ENCODE measurements at places on chromosomes 6 and 20.
A peak's percentile ranks its signal among the peaks of the same experiment; 100 is the strongest.

DNA sequence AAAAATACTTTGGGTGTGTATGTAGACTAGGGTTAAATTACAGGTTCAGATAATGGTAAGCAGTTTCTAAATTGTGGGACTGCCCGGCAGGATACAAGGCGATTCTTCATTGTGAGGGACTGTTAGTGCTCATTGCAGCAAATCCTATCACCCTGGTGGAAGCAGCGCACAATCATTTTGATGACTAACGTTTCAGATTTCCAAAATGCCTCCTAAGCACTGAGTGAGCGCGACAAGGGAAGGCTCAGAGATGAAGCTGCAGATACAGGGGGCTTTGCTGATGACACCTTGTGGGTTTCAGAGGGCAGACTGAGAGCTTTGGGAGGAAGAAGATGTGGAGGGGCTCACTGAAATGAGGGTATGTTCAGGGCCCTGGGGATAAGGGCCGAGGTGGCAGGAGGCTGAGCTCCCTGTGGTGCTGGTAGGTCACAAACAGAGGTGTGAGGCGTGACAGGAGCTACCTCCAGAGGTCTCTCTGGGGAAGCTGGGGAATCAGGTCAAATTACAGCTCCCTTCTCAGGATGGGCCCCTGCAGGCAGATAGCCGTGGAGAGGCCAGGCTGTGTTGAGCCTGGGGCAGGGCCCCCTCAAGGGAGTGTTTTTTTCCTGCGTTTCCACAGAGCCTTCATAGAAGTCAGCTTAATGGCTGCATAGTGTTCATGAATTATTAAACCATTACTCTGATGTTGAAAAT is 84.5 kb upstream of the FYN start:
- no peak for DNase-seq

GRCh38 chr6:142851601-142852000 is 93.4 kb downstream of the HIVEP2 start:
- no peak for DNase-seq

- no peak for DNase-seq
These were observed 2.8 kb downstream of the NEDD9 start for GRCh38 chr6:11229655-11230046.

DNA sequence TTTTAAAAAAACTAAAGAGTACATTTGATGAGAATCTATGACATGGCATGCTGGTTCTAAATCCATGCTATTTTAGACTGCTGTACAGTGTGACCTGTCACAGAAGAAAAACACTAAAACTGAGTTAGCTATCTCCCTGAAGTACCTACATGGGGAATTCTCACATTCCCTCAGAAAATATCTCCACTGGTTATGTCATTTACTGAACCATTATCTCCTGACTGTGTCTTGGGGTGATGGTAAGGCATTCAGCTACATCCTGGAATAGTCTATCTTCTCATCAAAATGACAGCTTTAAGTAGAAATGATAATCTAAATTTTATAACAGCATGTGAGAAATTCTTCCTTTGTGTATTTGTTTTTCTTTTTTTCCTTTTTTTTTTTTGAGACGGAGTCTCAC is 172.1 kb upstream of the HTR1E start:
- DNase-seq, result no peak

GRCh38 chr6:24968783-24969182 is 33.0 kb upstream of the RIPOR2 start:
- no peak for DNase-seq

DNA sequence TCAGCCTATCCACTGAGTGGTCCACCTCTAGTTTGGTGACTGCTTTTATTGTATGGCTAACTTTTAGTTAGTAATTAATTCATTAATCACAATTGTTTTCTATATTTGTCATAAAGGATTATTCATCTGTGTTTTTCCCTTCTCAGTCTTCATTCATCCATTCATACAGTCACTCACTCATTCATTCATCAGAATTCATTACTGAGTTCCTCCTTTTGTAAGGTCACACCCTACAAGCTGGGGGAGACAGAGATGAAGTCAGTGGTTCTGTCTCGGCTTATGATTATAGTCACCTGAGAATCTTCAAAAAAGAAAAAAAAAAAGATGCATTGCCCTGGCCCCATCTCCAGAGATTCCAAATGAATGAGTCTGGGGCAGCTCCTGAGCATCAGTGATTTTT is 257.1 kb downstream of the ADGB start:
- DNase-seq, result no peak

- no peak for DNase-seq
These were observed 111.1 kb upstream of the DST start for GRCh38 chr6:56753811-56754210.

DNA sequence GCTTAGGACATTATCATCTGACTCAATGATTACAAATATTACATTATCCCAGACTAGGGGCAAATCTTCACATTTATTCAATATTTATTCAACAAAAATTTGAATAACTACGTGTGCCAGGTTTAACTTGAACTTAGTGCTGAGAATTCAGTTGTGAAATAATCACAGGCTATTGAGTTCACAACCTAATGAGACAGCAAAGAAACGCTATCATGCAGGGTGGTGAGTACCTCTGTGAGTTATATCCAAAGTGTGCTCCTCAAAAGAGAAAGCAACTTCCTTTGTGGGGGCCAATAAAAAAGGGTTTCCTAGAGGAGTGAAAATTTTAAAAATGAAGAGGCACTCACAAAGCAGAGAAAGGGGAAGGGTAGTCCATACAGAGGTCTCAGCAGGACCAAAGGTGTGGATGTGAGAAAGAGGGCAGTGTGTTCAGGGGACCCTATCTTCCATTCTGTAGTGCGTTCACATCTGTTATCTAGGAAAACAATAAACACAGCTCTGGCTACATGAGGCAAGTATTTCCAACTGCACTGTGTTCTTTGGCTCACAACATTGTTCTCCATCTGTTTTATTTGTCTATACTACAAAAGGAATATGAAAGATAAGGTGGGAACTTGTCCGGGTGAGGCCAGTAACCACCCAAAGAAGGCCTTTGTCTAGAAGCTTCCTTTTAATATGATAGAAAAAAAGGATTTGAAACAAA is 155.4 kb upstream of the MARCKS start:
- no peak for DNase-seq

DNA sequence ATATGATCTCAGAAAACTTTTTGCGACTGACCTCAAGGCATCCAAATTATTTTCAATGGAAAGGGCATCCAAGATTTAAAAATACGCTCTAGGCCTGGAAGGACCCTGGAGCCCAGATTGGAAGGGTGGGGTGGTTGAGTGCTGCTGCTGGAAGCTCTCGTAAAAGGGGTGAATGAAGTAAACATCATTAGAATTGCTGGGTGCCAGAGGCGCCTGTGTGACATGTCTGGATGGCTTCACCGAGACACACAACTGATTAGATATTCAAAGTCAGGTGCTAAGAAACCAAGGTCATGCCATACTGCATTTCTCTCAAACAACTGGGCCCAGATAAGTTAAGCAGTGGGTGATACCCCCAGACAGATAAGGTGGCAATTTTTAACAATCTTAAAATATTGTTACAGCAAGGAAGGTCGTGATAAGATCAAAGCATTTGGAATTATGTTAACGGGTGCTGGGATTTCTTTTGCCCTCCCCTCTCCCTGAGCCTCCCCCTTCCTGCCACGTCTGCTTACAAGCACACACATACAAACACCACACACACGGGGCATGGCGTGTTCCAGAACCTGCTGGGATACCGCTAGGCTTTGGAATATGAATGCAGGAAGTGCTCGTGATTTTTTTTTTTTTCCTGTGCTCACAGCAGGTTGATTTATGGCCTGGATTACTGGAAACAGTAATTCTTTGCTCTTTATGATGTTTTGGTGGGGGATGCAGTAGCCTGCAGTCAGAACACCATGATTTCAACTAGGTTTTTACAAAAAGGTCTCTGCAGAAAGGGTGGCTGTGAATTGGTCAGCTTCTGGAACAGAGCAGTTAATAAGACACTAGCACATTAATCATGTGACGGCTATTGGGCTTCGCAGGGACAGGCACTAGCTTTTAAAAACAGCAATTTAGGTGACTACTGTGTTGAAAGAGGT is 551.2 kb downstream of the QKI start:
- peak; percentile 66 for DNase-seq

- DNase-seq, result no peak
These were observed 23.6 kb downstream of the L3MBTL1 start for GRCh38 chr20:43531091-43531443.

GRCh38 chr6:69362209-69362608 is 434.6 kb downstream of the LMBRD1 start:
- no peak for DNase-seq

- no peak for DNase-seq
These were observed 71.0 kb downstream of the JPH2 start for GRCh38 chr20:44115762-44116644.

GRCh38 chr6:88871498-88871897 is 91.9 kb downstream of the RNGTT start:
- DNase-seq, result no peak

DNA sequence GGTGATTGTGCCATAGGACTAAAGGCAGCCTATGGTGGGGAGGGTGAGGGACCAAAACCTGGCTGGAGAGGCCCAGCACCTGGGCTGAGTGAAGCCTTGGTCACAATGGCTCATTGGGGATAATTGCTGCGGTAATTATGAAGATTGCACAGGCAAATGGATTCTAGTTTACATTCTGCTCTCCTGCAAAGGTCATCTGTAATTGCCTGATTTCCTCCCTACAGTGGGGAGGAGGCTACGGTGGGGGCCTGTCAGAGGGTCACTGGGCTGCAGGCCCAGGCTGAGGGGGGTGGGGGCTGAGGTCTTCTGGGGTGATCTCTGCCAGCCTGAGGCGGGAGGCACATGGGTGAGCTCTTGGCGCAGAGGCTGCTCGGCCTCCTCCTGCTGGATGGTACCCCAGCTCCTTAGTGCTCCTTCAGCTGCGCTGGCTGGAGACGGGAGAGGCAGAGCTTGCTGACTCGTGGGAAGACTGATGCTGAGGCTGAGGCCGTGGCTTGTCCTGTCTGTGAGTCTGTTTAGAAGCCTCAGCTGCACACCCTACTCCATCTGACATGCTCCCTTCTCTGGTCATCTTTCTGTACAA is 30.3 kb downstream of the PACSIN1 start:
- no peak for DNase-seq

DNA sequence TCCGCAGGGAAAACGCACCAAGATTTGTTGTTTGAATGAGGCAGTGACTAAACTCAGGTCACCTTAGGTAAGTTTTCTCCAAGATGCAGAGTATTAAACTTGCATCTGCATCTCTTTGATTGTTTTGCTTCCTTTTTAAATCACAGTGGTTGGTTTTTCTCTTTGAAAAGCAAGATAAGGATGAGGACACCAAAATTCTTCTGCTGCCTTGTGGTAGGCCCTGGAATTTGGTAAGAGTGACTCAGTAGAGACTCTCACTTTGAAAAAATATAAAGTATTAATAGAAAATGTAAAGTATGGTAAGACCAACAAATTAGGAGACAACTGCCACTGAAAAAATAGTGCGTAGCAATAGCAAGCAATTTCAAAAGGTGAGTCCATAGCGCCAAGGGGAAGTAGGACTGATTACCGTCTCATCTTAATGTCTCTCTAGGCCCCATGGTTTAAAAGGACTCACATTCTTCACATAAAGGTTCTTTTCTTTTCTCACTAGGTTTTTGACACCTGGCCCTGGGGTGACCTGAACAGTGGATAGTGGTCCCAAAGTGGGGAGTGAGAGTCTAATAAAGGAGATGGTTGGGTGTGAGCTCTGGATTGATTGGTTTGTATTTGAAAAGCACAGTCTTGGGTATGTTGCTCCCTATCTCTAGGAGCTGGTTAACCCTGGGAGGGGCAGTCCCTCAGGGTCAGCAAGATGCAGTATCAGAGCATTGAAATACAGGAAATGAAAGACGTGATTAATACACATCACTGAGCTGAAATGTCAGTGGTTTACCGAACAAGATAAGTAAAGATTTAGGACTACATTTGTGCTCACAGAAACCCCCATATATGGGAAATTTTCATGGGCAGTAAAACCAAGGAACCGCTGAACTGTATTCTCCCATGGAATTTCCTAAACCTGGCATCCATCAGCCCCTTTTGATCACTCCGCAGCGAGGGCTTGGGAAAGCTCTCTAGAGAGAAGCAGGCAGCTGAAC is 221.2 kb downstream of the SLC24A3 start:
- peak; percentile 66 for DNase-seq

- no peak for DNase-seq
These were observed at the start of gene SPACA1 for GRCh38 chr6:88047510-88048150. Gene SPACA1 (plus strand): TSS chr6:88047841. CDS start chr6:88047906, 65 bp downstream.

- no peak for DNase-seq
These were observed 233.6 kb upstream of the MAP3K7 start for GRCh38 chr6:90820436-90820835.

DNA sequence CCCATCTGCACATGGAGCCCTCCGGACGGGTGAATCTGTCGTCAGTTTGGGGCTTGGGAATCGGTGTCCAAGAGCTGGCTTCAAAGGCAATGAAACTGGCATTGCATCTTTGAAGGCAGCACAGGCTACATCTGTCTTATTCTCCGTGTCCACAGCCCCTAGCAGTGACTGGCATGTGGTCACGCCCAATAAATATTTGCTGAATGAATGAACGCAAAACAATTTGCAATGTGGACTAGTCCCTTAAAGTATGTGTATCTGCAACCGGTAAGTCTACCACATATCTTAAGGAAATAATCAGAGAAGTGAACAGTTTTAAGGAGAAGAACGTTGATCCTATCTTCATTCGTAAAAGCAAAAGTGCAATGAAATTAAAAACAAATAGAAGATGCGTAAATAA is 8.0 kb upstream of the PMEPA1 start:
- DNase-seq, result peak; percentile 58

DNA sequence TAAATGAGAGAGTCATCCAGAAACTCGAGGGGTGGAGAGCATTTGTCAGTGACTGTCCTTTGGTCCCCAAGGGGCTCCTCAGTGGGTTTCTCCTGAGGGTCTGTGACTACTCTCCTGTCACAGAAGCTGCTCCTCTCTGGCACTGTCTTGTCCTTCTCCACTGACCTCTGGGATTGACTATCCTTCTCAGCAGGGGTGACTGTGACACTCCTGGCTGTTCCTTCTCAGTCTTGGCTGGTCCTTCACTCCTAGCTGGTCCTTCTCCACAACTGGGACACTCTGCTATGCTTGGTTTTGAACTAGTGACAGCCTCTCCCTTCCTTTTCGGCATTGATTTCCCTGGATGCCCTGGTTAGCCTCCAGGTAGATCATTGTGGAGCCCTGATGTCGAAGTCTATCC is 33.5 kb downstream of the DYNLT1 start:
- no peak for DNase-seq

- peak; percentile 1 for DNase-seq
These were observed 259.6 kb upstream of the EPHA7 start for GRCh38 chr6:93678841-93679454.

DNA sequence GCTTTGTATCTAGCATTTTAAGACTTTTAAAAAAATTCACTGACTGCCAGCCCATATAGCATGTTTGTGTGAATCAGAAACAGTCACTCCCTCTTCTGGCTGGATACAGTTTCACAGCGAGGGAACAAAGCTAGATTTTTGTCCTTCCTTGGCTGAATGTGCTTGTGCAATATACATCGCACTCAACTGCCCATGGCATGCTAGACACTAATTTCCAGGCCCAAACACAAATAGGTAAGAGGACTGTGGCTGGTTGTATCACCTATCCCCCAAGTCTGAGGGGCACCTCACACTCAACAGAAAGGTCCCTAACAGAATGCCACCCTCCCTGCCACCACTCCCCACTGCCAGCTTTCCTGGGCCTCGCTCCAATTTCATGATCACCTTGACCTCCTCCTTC is 16.2 kb upstream of the BLCAP start:
- no peak for DNase-seq
